ENCODE measurements at places on chromosomes 11 and 22.

DNA sequence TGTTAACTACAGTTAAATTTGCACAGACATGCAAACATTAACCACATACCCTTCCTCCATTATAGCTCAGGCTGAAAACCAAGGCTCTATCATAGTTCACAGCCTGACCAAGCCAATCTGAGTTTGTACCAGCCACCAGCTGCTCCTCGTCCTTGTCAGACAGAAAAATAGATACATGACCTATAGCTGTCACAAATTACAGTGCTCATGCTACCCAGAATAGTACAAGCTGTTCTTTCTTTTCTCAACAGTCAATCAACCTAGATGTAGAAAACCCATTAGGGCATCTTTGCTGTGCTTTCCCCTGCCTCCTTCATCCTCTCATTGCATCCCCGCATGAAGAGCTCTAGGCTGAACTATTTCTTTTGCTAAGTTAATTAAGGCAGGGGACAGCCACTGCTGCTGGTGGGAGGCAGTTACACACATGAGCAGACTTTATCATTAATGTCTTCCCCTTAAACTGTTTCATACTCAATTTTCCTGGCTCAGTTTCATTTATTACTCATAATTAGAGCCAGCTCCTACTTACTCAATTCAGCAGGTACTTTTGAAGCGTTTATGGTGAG, 148.3 kb downstream of the TRPC6 start:
- no peak for DNase-seq

GRCh38 chr22:37533995-37534394, 14.8 kb upstream of the CARD10 start:
- DNase-seq, result peak; percentile 42

DNA sequence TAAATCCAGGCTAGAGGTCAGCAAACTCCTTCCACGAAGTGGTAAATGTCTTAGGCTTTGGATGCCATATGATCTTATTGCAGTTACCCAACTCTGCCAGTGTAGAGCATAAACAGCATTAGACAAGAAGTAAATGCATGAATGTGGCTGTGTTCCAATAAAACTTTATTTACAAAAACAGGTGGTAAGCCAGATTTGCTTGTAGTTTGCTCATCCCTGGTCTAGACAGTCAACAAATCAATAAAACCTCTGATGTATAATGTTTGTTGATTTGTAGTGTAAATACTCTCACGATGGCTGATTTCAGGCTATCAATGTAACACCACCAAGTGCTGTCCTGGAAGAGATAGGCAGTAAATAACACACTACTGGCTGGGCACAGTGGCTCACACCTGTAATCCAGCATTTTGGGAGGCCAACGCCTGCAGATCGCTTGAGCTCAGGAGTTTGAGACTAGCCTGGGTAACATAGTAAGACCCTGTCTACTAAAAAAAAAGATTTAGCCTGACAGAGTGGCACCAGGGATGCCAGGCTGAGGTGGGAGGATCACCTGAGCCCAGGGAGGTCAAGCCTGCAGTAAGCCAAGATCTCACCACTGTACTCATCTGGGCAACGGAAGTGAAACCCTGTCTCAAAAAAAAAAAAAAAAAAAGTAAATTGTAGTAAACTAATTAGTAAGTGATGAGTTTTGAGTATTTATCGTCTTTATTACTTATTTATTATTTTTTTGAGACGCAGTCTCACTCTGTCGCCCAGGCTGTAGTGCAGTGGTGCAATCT, 6.9 kb upstream of the CATSPER1 start:
- DNase-seq, result no peak

DNA sequence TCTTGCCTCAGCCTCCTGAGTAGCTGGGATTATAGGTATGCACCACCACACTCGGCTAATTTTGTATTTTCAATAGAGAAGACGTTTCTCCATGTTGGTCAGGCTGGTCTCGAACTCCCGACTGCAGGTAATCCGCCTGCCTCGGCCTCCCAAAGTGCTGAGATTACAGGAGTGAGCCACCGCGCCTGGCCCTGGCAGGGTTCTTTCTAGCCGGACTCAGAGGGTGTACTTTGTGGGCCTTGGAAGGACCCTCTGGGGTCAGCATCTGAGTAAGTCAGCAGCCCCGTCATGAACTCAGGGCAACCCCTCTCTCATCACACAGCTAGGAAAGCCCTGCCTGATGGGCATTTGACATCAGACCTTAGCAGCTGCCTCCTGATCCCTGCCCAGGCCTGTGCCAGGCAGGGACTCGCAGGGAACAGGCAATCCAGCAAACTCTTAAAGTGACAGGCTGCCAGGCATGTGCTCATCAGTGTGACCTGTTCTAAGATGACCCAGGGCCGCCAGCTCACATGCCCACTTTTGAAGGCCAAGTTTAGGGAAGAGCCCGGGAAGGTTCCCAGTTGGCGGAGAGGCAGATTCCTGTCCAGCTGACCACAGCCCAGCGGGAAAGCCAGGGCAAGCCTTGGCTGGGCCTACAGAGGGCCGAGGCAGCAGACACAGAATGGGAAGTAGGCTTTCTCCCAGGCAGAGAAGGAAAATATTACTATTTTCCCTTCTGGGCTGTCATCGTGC, 92.9 kb downstream of the MORC2 start:
- DNase-seq, result no peak

DNA sequence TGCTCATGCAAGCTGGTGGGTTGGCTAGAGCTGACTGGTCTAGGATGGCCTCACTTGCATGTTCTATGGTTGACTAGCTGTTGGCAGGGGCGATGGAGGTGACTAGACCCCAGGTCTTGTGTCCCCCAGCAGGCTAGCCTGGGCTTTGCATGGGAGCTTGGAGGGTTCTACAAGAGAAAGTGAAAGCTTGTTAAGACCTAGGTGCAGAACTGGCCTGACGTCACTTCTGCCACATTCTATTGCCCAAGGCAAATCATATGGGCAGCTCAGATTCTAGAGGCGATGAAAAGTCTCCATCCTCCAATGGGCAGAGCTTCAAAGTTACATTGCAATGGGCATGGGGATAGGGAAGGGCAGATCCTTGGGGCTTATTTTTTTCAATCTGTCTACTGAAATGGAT, 170.9 kb downstream of the MIAT start:
- DNase-seq, result no peak

DNA sequence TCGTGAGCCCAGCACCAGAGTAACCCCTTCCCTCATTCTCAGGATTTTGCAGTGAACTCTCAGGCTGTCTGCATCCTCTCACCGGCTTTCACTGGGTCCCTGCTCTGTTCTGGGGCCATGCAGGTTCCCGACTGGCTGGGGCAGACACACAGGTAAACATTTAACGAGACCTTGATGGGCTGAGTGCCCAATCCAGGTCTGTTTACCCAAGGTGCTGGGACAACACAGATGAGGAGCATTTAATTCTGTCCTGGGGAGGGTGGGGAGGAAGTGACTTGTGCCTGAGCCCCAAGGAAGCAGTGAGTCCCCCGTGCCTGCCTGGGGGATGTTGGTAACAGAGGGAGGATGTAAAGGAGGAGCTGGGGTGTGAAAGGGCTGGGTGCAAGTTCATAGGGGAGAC, 4.4 kb downstream of the BIK start:
- DNase-seq, result no peak

GRCh38 chr11:64788321-64789215, 10.2 kb upstream of the SF1 start:
- DNase-seq, result no peak

GRCh38 chr22:45470871-45471270, 31.8 kb upstream of the FBLN1 start:
- DNase-seq, result no peak

DNA sequence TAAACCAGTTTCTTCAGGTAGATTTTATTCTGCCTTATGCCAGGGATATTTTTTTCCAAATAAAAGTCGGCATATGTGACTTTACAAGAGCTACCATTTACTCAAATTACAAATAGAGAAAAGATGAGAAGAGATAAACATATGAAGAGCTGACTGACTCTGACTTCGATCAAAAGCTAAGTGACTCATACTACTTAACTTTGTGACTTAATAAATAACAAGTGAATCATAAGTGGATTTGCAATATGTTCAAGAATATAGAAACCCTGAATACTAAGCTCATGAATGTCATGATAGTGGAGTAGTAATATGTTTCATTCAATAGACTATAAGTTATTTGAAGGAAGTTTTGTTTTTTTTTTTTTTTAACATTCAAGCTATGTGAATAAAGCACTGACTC, 130.5 kb upstream of the ANO3 start:
- DNase-seq, result no peak

GRCh38 chr22:41899992-41900651, 14.8 kb downstream of the SHISA8 start:
- DNase-seq, result no peak

- no peak for DNase-seq
Measured at GRCh38 chr11:112404112-112404511, 143.5 kb upstream of the PLET1 start.

- DNase-seq, result peak; percentile 81
Measured at GRCh38 chr22:35150183-35151107, 84.5 kb downstream of the ISX start.

GRCh38 chr11:65112546-65113360, 1.1 kb downstream of the TM7SF2 start:
- DNase-seq, result peak; percentile 89

DNA sequence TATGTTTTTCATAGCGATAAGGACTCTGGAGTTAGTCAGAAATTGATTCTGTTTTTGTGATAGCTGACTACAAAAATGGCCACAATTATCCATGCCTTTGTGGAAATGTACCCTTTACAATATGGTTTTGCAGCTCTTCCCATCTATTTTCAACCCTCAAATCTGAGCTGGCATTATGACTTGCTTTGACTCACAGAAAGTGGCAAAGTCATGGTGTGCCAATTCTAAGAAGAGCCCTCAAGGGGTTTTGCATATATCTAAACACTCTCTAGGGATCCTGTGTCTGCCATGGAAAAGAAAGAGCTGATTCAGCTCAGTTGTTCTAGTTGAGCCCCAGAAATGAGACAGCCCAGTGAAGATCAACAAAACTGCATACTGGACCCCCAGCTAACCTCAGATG, 390.5 kb upstream of the RAG2 start:
- DNase-seq, result no peak

- DNase-seq, result no peak
Measured at GRCh38 chr11:1458340-1459218, 28.0 kb downstream of the MOB2 start.

DNA sequence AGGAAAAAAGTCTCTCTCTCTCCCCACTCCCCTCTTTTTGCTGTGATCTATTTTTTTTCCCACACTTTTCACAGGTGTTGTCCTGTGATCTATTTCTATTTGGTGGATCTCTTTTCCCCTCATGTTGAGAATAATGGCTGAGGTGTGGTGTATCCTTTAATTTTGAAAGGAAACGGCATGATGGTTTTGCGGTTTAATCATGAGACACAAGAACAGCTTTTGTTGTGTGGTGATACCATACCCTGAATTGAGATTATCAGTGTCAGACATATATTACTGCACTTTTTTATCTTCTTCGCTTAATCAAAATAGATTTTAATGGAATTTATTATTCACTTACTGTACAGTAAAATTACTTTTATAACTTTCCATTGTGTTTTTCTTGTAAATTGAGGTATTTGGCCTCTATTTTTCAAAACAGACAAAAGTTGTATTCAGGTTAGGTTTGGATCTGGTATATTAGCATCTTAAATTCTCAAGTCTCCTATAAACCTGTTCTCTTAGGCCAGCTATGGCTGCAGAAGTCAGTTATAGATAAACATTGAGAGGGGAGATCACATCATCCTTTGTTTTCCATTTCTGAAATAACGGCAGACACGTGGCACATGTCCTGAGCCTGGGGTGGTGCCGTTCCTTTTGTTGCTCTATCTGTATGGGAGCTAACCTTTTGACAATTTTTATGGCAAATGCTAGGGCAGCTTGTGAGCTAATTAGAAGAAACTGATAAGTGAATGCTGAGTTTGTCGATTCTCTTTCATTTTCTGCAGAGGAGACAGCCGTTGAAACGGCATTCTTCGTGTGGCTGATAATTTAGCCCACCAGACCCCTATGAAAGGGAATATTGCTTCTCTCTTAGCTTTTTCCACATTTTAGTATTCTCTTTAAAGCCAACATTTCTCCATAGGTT, 25.8 kb downstream of the NF2 start:
- no peak for DNase-seq

DNA sequence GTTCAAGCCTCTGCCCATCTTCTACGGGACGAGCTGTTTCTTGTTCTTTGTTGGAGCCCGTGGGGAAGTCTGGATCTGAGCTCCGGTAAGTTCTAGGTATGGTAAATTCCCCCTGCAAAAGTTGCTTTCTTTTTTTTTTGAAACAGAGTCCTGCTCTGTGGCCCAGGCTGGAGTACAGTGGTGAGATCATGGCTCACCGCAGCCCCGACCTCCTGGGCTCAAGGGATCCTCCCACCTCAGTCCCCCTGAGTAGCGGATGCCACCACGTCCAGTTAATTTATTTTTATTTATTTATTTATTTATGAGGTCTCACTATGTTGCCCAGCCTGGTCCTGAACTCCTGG, 35.5 kb upstream of the MOB2 start:
- DNase-seq, result no peak

- no peak for DNase-seq
Measured at GRCh38 chr22:24321999-24322398, 51.4 kb downstream of the SPECC1L start.

- DNase-seq, result no peak
Measured at GRCh38 chr11:9351321-9351881, 33.1 kb upstream of the IPO7 start.

GRCh38 chr11:2194877-2195755, 23.5 kb upstream of the TH start:
- DNase-seq, result peak; percentile 74

GRCh38 chr11:21427726-21428125, 758.3 kb downstream of the NELL1 start:
- no peak for DNase-seq

DNA sequence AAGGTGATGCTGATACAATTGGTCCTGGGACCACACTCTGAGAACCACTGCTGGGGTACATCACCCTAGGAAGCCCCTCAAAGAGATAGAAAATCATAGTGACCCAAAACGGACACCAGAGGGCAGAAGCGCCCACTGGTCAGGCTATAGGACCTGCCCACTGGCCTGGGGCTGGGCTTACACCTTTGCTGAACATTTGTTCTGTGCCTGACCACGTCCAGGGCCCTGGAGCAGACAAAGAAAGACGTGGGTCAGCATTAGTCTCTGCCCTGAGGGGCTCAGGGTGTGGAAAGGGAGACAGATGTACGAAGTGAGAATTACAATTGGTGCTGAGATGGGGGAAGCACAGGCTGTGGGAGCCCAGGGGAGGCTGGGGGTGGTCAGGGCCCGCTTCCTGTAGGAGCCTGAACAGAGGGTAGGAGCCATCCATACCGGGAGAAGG, 14.4 kb upstream of the SERPINH1 start:
- peak; percentile 62 for DNase-seq

DNA sequence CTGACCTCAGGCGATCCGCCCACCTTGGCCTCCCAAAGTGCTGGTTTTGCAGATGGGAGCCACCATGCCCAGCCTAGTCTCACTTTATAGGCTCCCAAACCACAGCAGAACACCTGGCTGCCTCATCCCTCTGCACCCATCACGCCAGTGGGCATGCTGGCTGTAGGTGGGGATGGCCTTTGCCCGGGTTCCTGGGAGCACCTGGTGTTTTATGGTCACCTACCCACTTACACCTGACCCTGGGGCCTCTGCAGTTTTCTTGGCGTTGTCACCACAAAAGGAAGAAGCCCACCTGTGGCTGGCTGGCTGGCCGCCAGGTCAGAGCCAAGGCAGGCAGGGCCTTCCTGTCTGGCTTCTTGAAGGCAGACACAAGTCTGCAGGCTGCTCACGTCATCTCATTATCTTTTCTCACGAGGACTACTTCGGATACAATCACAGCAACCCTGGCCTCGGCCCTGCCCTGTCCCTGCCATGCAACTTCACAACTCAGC, 8.2 kb downstream of the RRP7A start:
- DNase-seq, result no peak
